ENCODE measurements at places on chromosomes 5 and 9.

- no peak for DNase-seq
Observed at GRCh38 chr5:179313849-179314521, 31.3 kb downstream of the ADAMTS2 start.

DNA sequence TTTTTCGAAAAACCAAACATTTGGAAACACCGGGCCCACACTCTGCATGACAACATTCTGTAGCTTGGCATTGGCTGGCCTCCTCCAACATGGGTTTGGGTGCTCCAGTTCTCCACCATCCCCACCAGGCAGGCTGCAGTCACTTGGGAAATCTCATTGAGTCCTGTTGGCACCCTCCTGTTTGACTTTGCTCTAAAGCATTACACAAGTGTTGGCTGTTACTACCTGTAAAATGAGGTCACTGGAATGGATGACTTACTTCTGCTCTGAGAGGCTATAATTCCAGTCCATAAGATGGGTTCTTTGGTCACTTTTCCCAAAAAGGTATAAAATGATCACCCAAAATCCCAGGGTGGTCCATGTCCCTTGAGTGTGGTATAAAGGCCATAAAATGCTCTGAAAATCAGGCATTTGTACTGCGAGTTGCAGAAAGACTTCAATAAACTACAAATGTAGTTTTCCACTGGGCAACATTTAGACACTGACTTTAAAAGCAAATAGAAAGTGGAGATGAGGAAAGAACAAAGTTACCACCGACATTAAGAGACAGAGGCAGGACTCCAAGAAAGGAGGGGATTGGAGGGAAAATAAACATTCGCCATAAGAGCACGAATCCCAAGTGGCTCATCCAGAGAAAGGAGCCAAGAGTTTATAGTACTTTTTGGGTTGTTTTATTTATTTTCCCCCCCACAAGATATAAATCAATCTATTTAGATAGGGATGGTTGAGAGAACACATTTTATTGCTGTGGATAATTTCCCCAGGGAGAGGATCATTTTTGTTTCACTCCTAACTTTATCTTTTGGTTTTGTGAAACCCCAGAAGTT, 295.1 kb downstream of the TLE1 start:
- DNase-seq: no peak

GRCh38 chr5:119678351-119679028, 49.1 kb downstream of the FAM170A start:
- no peak for DNase-seq

DNA sequence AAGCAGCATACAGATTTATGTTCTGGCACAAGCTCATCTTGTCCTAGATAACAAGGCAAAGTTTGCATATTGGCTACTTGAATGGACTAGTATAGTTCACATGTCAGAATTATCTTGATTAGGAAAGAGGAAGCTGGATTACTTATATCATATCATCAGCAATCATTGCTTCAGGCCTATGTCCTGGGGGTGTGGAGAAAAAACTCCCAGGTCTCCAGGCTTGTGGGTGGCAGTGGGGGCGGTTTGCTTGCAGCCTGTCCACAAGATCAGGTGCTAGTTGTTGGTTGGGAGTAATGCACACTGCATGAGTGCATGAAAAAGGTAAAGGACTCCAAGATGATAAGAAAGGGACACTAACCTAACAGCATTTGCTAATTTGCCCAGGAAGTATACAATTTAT, 326.4 kb upstream of the PDE4D start:
- no peak for DNase-seq

- no peak for DNase-seq
Observed at GRCh38 chr9:34514816-34515215, 8.0 kb downstream of the ENHO start.

GRCh38 chr5:52502460-52502999, 285.2 kb upstream of the ITGA1 start:
- no peak for DNase-seq

DNA sequence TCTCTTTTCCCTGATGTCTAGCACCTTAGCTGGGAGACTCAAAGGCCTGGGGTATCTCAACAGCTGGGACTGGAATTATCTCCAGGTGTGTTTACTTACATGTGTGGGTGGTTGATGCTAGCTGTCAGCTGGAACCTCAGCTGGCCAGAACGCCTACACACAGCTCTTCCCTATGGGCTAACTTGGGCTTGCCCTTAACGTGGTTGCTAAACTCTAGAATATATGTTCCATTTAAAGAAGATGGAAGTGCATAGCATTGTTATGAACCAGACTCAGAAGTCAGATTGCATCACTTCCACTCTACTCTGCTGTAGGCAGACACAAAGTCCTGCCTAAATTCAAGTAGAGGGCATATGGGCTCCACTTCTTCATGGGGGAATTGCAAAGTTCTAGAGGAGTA, 29.3 kb downstream of the SGCD start:
- DNase-seq: no peak

DNA sequence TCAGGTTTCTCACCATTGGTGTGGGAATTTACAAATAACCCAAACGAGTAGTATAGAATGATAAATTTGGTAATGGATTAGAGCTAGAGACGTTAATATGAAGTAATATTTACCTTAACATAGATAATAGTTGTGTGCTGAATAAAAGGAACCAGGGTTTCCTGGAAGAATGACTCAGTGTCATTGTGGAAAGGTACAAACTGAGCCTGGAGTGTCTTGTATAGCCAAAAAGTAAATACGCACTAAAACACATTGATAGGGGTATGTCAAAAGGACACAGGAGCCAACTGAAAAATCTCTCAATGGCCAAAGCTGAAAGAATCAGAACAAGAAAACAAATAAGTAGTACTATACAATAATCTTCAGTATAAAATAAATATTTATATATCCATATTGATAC, 363.5 kb downstream of the SLCO4C1 start:
- no peak for DNase-seq

GRCh38 chr5:173884402-173885053, 3.6 kb upstream of the CPEB4 start:
- no peak for DNase-seq

DNA sequence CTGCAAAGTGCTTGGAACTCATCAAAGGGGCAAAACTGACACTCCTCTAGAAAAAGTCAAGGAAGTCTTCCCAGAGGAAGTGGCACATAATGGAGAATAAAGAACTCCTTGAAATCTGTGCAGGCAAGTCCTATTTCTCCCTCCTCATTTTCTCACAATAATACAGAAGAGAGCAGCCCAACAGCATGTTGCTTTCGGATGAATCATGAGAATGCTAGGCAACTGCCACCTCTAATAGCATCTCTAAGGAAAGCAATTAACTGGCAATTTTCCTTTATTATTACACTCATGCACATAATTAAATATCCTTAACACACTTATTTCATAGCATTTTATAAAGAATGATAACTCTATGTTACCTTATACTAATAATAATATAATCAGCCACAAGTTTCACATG, 122.2 kb upstream of the PTGER4 start:
- no peak for DNase-seq

DNA sequence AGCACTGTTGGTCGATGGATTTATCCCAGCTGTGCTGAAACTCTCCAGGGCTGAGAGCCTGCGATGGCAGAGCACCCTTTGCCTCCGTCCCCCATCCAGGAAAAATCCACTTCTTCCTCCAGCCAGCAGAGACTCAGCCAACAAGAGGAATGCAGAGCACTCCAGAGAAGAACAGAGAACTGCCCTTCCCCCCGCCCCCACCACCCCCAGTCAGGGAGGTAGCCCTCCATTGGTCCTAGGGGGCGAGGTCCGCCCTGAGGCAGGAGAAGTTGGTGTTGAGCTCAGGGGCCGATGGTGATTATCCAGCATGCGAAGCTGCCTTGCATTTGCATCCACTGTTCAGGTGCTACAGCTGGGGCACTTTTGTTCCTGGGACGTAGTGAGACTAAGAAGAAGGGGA, 9.0 kb downstream of the TLX3 start:
- DNase-seq: no peak

DNA sequence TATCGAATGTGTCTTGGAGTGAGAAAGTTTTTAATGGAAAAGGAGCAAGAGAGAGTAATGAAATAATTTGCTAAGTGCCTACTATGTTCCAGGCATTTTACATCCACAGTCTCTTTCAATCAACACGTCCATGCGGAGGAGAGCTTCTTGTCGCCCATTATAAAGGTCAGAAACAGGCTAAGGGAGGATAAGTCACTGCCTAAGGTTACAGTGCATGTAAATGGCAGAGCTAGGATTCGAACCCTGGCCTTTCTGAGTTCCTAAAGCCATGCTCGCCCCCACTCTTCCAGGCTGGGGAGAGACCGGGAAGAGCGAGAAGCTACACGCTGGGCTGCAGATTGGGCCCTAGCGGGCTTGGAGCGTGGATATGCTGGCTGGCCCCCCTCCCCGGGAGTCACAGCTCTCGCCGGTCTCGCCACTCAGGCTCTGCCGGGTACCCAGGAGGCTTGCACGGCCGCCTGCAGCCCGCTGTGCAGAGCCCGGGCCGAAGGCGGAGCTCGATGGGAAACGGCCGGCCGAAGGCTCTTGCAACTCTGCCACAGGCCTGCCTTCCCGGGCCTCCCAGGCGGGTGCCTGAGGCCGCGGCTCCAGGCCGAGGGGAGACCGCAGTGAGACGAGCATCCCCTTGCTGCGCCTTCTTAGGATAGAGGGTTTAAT, 775 bp upstream of the LHX2 start:
- no peak for DNase-seq

DNA sequence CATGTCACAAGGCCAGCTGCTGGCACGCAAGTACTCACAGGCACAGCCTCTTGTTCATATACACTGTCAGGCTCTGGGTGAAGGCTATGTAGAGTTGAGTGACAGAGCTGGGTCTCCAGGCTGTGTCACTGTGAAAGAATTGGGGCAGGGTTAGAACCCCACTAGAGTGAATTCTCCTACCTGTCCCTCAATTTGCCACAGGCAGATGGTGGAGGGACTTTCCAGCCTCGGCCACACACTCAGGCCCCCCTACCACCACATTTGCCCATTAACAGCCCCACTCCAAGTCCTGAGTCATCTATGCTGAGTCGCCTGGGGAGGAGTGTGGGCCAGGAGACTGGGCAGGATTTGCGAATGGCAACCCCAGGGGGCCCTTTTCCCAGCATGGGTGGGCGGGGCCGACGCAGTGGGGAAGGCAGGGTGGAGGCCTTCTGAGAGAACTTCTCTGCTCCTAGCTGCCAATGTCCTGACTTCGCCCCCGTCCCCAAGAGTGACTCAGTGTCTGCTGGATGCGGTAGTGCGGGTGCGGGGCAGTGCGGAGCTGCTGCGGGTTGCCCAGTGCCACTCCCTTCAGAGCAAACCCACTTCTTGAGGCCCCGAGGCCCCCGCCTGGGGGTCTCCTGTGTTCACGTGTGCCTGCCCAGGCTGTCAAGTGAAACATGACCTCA, 50.3 kb upstream of the PSD2 start:
- no peak for DNase-seq

DNA sequence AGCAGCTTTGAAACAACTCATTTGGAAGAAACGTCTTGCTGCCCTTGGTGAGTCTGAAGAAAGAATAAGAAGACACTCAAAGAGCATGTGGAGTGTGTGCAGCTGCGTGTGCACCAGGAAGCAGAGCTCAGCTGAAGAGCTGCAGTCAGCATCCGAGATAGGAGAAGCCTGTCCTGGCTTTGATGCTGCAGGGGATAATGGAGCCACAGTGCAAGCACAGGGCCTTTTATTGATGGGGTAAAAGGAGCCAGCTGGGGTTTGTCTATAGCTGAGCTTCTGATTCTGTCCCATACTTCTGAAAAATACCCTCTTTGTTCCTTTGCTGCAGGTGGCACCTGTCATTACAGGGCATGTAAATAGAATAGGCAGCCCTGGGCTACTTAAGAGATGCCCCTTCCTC, 375.7 kb upstream of the ZNF462 start:
- no peak for DNase-seq

- DNase-seq: no peak
Observed at GRCh38 chr5:126437721-126438120, 14.5 kb downstream of the GRAMD2B start.

All from NCI-H1048 (cell line).